Naive thymus-derived CD8-positive, alpha-beta T cell (primary cell): ENCODE measurements at places on chromosomes 3 and 15. TPM values are rescaled to one million over a fixed set of nuclear protein-coding genes. Genes with fewer than 3 reads are reported as not detected.

Gene IGF2BP2
- total RNA-seq: not detected

Gene GPR160
- 17.1 TPM for total RNA-seq

DNA sequence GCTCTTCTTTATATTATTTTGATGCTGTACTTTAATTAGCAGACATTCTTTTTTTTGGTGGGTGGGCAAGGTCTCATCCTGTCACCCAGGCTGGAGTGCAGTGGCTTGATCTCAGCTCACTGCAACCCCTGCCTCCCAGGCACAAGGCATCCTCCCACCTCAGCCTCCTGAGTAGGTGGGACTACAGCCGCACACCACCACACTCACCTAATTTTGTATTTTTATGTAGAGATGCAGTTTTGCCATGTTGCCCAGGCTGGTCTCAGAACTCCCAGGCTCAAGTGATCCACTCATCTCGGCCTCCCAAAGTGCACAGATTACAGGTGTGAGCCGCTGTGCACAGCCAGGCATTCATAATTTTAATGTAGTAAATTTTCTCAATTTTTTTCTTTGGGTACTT is 608.1 kb downstream of the ZNF385D start:
- no peak for DNase-seq

DNA sequence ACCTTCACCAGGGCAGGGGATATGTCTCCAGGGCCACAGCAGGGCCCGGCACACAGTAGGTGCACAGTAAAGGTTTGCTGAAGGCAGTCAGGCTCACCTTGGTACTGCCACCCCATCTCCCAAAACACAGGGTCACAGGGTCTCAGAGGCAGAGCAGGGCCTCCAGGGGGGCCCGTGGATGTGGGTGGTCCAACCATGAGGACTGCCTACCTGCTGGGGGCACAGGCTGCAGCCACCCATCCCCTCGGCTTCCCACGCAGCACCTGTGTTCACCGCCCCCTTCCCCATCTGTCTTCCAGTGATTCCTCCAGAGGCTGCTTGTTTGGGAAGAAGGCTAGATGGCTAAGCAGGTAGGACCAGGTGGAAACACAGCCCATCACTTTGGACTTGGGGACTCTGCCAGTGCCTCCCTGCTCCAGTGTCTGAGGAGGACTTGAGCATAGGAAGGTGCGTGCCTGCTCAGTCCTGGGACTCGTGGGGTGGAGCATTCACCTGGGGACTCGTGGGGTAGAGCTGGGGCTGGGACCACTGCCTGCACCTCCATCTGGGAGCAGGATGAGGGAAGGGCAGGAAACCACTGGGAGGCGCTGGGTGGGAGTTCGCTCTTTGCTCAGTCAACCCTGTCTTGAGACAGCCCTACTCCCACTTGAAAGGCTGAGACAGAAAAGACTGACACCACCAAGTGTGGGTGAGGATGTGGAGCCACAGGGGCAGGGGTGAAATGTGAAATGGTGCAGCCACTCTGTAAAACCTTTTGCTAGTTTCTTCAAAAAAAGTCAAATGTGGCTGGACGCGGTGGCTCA is 18.8 kb upstream of the PLXND1 start:
- DNase-seq: no peak

Gene SPINK8
- total RNA-seq: not detected

Gene ALDH1L1
- total RNA-seq: not detected

GRCh38 chr3:100075851-100076730 is 38.2 kb downstream of the FILIP1L start:
- DNase-seq: no peak

DNA sequence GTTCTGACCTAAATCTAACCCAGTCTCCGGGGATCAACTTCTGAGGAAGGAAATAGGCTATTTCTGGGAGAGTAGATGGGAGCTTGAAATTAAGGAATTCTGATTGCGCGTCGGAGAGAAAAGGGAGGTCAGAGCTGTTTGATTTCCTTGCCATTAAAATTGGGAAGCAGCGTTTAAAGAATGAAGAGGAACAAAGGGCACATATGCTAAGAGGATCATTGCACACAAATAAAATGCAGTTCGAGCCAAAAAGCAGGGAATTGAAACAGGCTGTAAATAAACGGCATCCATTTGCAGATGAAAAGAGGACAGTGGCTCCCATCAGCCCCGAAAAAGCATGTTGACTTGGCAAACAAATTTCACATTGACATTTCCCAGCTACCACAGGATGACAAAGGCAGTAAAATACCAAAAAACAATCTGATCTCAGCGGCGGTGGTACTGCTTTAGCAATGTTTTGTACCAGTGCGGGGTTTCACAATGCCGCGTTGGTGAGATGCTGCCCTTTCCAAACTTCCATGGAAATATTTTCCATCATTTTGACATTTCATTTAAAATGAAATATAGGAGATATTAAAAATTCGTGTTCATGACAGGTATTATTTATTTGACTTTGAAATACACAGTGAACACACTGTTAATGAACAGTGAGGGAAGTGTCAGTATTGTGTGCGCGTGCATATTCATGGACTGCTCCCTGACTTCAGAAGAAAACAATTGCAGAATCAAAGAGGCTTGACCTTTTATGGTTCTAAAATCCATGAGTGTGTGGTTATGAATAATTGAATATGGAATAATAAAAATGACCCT is 108.8 kb downstream of the SQOR start:
- DNase-seq: no peak

Gene CIDEC
- total RNA-seq: not detected

Gene SCN5A
- total RNA-seq: 0.55 TPM

DNA sequence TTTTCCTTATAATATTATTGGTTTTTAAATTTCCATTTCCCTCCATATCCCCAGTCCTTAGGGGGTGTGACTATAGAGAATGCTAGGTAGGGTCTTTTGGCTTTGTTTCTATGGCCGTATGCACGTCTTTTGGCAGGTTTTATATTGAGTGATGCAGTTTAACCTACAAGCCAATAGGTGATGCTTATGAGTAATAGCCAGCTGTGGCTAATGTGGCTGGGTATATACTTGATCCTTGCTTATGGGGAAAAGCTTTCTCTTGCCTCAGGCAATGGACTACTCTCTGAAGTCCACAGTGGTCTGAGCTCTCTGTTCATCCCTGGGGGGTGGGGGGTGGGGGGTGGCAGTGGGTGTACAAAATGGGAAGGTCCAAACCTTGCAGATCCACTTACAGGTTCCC is 223.9 kb downstream of the MFSD1 start:
- DNase-seq: no peak

Gene KNG1
- total RNA-seq: not detected

Gene KIF7
- not detected for total RNA-seq

Gene CACNA1D
- not detected for total RNA-seq

DNA sequence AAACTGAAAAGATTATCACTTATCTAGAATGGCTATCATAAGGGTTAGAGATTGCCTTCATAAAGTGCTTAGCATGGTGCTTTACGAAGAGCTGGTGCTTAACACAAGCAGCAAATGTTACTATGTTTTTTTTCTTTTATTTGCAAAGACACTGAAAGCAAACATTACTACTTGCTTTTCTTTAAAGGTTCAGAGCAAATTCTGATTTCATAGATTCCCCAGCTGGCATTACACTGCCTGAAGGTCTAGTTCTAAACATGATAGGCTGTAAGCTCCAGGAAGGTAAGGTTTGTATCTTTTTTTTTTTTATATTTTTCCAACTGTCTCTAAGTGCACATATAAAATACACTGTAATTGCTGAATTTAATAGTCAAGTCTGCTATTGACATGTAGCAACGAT is 71.9 kb downstream of the UQCC5 start:
- no peak for DNase-seq

GRCh38 chr15:29765234-29765841 is 56.9 kb downstream of the TJP1 start:
- DNase-seq: no peak

Gene PRKCD
- 11.8 TPM for total RNA-seq

Gene PLSCR2
- total RNA-seq: 0.31 TPM

GRCh38 chr3:115279939-115280338 is 132.9 kb upstream of the ZBTB20 start:
- DNase-seq: no peak

Gene RLBP1
- total RNA-seq: not detected

DNA sequence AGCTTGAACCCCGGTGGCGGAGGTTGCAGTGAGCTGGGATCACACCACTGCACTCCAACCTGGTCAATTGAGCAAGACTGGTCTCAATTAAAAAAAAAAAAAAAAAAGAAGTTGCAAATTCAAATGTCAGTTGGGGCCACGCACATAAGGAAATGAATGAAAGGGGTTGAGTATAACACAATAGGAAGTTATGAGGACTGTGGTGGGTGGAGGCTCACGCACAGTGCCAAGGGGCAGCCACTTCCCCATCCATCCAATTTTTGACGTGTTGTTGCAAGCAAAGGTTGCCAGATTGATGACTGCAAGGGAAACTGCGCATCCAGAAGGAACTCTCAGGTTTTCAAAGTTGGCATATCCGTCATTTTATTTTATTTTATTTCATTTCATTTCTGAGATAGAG is 532.2 kb downstream of the NTRK3 start:
- DNase-seq: no peak

Gene ASB14
- not detected for total RNA-seq

DNA sequence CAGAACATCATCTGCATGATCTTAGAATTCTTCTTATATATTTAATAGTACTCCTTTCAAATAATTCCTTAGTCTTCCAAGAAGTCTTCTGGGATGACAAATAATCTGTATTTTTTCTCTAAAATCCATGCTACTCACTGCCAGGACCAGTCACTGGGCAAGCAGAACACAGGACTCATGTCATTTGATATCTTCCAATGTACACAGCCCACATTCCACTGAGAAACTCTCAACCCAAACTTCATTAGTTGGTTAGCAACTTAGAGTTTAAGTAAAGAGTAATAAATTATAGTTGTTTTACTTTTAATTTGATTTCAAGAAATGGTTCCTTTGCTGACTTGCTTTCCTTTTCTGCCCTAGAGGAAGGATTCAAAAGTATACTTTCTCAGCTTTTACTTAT is 317.0 kb downstream of the VGLL3 start:
- DNase-seq: no peak

DNA sequence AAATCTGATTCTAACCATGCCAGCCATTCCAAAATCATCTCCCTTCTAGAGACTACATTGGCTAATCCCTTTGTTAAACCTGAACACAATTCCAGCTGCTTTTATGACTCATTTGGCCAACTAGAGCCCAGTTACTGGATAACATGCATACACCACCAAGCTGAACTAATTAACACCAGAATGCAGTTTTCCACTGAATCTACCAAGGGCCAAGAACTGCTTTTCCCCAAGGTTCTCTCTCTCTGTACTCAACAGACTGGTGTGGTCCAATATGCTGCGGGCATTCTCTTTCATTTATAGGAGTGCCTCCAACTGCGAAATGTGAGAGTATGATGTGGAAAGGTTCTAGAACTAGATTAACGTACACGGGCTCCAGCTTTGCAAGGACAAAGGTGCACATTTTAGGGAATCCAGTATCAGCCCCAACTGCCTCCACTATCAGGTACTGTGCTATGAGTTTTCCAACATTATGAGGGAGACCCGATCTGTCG is 1.5 kb downstream of the CHSY1 start:
- DNase-seq: no peak

Gene BFSP2
- total RNA-seq: not detected
